ENCODE measurements at places on chromosomes 3 and 15. TPM values are rescaled to one million over a fixed set of nuclear protein-coding genes. Genes with fewer than 3 reads are reported as not detected.

GRCh38 chr3:189300345-189300744 is 128.6 kb downstream of the TPRG1 start:
- DNase-seq = no peak

DNA sequence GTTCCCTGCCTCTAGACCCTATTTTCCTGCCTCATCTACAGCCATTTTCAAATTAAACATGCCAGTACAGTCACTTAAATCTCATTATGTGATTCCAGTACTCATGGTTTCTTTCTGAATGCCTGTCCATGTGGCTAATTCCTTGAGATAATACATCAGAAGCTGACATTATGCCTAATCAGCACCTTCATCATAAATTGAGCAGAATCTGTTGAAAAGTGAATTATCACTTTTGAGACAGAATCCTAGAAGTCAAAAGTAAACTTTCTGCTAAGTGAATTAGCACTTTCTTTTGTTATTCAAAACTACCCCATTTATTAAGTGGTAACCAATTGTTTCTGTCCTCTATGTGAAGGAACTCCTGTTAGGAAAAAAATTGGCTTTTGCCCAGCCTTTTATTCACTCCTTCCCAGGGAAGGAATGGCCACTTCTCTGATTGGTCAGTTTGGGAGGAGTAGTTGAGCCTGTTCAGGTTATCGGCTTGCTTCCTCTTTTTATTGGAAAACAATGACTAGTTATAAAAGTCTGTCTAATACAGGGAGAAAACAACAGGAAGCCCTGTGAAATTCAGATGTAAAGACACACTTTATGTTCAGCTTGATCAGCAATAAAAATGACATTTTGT is 40.5 kb downstream of the OSTN start:
- no peak for DNase-seq

- no peak for DNase-seq
These were observed 407.3 kb downstream of the TBL1XR1 start for GRCh38 chr3:176789947-176790346.

DNA sequence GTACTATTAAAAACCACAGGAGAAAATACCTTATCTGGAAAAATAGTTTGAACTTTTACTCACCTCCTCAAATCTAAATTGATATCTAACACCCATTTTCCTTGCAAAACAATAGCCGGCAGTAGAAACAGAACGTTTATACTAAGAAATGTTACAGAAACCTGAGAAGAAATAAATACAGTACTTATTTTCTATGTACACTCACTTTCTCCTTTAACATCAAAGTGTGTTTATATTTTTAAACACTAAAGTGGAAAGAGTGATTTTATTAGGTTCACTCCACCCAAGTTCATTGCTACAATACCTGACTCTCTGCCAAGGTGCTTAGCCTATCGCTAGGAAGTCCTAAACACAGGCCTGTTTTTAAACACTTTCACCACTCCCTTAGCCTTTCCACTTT is 87.8 kb upstream of the TJP1 start:
- DNase-seq = peak; percentile 53

- DNase-seq = no peak
These were observed 20.2 kb downstream of the CHST2 start for GRCh38 chr3:143139762-143140161.

DNA sequence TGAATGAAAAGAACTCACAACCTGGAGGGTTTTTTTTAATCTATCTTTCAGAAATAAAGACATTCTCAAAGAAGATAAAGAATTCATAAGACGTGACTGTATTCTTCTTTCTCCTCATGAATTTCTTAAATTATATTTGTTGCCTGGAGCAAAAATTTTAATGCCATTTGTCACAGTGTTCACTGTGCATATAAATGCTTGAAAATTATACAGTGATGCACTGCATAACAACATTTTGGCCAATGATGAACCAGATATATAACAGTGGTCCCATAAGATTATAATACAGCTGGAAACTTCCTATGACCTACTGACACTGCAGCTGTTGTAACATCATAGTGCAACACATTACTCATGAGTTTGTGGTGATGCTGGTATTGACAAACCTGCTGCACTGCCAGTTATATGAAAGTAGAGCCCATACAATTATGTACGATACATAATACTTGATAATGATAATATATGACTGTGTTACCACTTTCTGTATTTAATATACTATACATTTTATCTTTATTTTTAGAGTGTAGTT is 67.3 kb downstream of the P2RY1 start:
- DNase-seq = no peak

GRCh38 chr3:27533718-27534573 is 49.8 kb upstream of the SLC4A7 start:
- peak; percentile 25 for DNase-seq

DNA sequence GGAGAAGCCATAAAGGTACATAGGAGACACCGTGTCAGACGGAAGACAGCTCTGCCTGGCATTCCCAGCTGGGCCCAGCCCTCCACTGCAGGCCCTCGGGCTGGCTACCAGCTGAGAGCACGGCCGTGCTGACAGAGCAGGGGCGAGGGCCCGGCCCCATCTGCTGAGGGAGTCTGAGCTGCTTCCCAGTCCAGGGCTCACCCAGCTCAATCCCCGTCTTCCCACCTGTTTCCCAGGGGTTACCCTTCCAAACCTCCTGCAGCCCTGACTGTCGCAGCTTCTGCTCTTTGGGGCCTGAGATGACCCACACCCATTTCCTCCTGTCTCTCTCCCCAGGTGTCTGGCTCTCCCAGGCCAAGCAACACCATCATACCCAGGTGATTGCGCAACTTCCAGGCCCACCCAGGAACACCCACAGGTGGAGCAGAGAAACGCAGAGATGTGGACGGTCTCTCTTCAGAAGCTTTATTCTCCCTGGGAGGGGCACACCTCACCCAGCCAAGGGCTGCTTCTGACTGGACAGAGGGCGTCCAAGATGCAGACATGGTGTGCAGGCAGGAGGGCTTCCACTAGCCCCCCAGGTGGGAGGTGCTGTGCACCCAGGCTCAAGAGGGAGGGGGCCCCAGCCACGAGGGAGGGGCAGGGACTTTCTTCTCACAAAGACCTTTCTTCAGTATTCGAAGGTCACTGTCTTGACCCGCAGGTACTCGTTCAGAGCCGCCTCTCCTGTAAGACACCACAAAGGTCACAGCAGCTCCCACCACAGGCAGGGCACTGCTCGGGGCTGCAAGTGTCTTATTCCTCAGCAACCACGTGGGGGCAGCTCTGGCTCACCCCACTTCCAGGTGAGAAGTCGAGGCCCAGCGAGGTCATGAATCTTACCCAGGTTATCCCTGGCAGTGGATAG is 19.4 kb upstream of the SLC41A3 start:
- DNase-seq = peak; percentile 14

GRCh38 chr15:92653836-92654539 is 1.6 kb downstream of the FAM174B start:
- peak; percentile 68 for DNase-seq

Gene SOX14
- total RNA-seq = not detected

Gene ICE2
- total RNA-seq = 37.7 TPM

Gene OR5K2
- total RNA-seq = not detected

Gene CLSTN2
- 0.82 TPM for total RNA-seq

Gene SLC22A13
- total RNA-seq = 1.1 TPM
